ENCODE measurements at places on chromosomes 4 and X.

- DNase-seq, result no peak
These were observed 555.6 kb upstream of the IGFBP7 start for GRCh38 chr4:57665806-57666205.

- no peak for DNase-seq
These were observed 433.3 kb downstream of the ADAM29 start for GRCh38 chr4:175351473-175351872.

DNA sequence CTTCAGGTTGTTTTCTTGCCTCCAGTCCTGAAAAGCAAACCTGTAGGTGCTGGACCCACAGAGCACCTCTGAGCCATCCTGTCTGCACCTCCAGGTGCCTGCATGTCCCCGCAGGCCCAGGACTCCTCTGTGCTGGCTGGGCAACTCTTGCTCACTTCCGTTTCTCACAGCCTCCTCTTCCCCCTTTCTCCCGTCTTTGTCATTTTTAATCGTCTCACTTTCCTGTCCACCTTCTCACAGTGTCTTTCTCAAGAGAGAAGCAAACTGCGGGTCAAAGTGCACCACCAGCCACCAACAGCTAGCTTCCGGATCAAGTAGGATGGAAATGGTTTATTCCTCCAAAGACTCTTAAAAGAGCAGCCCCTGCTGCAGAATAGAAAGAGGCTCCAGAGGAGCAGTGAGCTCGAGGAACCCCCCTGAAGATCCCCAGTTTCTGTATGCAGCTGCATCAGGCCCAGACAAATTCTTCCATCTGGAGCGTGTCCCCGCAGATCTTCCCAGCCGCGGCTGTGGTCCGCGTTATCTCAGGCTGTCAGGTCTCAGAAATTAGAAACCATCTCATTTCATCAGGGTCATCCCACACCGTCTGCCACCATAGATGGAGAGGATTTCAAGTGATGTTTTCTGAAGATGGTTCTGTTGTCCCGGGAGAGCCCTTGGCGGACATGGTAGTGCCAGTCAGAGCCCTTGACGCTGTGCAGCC lies 87.7 kb downstream of the FHDC1 start:
- DNase-seq, result no peak

- DNase-seq, result no peak
These were observed 395 bp upstream of the SOWAHB start for GRCh38 chr4:76898385-76898692.

GRCh38 chrX:3312109-3312508 lies 34.3 kb downstream of the MXRA5 start:
- DNase-seq, result no peak

- no peak for DNase-seq
These were observed 69.4 kb upstream of the HGFAC start for GRCh38 chr4:3372264-3372932.

DNA sequence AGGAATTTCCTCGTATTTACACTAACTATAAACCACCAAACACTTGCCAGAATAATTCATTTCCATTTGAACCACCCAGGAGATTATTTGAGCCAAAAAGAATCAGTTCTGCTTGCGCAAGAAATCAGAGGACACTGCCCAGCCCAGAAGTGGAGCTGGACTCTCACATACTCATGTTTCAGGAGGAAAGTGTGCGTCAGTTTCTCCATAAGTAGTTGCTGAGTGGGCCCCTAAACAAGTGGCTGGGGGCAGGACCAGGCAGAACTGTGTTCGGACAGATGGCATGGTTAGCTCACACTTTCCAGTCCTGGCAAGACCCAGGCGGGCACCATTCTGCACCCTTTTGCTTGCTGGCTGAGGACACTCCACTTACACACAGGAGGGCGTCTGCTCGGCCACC lies 38.8 kb downstream of the BTC start:
- DNase-seq, result no peak

GRCh38 chr4:6270636-6271121 lies 1.0 kb downstream of the WFS1 start:
- DNase-seq, result no peak

GRCh38 chrX:78595901-78596502 lies 63.1 kb downstream of the RTL3 start:
- DNase-seq, result no peak

GRCh38 chr4:65139998-65140397 lies 530.3 kb downstream of the EPHA5 start:
- DNase-seq, result no peak
